ENCODE measurements at places on chromosomes 4 and X.
A peak's percentile ranks its signal among the peaks of the same experiment; 100 is the strongest.

DNA sequence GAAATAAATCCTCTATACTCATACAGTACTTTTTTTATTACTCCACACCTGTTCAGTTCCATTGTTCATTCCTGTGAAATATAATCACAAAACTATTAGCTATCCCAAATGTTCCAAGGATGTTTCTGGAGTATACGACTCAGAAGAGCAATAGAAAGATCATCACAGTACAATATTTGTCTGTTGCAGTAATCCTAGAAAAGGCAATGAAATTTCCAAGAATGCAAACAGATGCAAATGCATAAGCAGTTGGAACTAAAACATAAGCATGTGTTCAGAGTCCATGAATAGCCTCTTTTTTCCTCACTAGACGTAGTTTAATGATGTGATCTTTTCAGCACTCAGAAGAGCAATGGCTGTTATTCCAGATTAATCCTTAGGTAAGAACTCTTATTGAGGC, 55.2 kb downstream of the RTL3 start:
- no peak for DNase-seq

- DNase-seq, result no peak
Observed at GRCh38 chrX:34053931-34054330, 78.2 kb downstream of the FAM47A start.

DNA sequence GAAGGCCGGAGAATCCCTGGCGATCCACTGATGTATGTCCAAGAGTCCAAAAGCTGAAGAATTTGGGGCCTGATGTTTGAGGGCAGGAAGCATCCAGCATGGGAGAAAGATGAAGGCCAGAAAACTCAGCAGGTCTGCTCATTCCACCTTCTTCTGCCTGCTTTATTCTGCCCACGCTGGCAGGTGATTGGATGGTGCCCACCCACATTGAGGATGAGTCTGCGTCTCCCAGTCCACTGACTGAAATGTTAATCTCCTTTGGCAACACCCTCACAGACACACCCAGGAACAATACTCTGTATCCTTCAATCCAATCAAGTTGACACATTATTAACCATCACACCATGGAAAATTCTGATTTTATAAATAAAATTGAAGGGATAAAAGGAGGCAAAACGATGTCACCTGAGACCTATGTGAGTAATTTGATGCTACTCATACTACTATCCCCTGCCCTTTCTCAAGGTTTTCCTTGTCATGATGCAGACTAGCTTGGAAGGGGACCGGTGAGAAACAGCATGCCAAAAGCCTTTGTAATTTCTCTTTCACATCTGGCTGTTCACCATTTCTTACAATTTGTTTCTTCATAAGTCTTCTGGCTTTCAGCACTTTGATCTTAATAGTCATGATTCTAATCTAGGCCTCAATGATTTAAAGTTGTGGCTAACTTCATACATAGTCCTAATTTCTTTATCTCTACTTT, 9.7 kb upstream of the PYURF start:
- no peak for DNase-seq

DNA sequence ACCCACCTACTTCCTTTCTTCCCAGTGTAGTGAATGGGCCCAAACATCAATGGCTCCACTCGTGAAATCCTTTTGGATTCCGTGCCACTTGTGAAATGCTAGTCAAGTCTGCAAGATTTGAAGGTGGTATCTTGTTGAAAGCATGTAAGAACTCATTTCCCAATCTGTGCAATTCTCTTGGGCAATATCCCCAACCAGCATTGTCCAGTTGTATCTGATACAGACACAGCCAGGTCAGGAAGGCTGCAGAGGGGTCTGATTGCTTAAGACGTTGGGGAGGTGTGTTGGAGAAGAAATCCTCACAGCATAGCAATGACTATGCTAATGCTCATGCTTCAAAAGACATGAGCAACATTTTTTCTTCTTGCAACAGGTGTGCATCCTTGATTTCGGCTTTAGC, 164.8 kb downstream of the VEGFC start:
- DNase-seq, result no peak

GRCh38 chr4:176752191-176752749, 40.5 kb downstream of the VEGFC start:
- DNase-seq, result no peak

GRCh38 chrX:63613531-63614028, 171.4 kb downstream of the ARHGEF9 start:
- DNase-seq, result no peak

DNA sequence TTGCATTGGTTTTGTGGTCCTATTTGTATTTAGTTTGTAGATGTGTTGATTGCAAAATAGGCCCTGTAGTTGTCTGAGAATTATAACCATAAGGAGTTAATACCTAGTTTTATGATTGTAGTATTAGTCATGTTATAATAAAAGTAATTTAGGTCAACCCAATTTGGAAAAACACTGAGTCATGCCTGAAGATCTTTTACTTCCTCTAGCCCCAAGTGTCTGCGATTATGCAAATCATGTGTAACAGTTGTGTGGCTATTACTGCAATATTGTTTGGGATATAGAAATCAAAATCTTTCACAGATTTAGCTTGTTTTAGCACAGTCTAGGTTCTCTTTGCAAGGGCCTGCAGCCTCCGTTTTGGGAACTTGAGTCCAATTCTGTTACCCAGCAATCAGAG, 12.6 kb downstream of the SRD5A3 start:
- no peak for DNase-seq

DNA sequence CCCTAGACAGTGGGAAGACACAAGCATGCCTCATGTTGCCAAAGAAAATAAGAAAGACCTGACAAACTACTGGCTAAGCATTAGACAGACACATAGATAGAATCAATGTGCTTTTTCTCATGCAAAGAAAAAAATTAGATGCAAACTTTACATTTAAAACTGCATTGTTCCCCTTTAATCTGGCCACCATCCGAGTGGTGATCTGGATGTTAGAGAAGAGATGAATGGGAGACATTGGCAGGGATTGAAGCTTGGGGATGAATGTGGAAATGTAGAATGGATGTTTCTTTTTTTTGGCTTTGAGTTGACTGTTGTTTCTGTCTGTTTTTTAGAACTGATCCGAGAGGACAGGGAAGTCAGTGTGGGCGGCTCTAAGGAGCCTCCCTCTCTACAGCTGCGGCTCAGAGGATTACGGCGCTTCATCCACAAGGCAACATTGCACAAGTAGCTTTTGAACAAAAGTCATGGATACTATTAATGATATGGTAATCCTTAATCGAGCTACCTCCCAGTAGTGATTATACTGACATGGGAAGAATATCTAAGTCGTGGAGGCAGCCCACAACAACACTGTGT, 53.0 kb downstream of the HELT start:
- no peak for DNase-seq

DNA sequence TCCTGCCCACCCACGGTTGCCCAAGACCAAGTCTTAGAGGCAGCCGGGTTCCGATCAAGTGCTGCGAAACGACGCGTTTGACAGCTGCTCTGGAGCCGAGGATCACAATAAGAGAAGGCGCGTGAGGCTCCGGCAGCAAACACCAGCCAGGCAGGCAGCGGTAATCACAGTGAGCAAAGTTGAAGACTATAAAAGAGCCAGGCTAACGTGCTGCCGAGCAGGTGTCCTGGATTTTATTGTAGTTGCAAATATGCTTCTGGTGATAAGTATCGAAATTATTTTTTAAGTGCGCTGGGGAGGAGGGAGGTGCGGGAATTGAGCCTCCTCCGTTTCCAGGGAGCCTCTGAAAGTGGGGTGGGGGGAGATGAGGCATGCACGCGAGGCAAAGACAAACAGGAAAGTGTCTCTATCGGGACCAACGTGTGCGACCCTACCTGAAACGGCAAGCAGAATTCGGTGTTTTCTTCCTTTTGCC, 590 bp downstream of the GABRA2 start:
- peak; percentile 1 for DNase-seq

DNA sequence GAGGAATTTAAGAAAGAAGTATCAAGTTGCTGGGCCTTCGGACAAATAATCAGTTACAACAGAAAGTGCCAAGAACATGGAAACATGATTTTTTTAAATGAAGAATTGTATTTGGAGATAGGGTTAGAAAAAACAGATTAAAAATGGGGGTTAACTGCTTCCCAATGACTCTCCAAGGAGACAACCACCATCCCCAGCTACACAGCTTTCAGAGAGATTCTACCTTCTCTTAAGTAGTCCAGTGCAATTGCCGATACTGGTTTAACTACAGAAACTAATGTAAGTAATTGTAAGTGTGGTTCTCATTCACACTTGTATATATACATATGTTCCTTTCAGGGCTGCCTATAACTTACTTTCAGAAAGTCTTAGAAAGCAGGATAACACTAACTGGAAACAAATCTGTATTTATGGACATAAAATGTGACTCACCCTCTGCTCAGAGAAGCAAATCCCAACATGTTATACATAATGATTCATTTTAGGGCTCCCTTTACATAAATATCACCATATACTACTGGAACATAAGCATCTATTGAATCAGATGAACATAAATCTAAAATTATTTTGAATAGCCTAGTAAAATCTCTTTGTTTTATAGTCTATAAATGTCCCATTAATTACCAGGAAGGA, 248.9 kb upstream of the UGT8 start:
- no peak for DNase-seq

DNA sequence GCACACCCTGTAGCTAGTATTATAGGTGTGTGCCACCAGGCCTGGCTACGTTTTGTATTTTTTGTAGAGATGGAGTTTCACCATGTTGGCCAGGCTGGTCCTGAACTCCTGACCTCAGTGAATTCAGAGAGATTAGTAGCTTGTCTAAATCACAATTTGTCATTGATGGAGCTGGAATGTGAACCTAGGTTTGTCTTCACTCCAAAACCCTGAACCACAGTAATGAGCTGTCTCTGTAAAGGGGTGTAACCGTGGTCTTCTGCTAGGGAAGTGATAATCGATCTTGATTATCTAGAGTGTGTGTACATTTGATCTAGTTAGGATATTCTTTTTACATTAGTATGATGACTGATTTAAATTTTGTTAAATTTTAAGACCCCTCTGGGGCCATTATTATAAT, 8.3 kb downstream of the ARHGAP10 start:
- no peak for DNase-seq

GRCh38 chr4:166259081-166259480, 386.0 kb downstream of the TLL1 start:
- no peak for DNase-seq

GRCh38 chr4:121154103-121154515, 10.0 kb downstream of the TNIP3 start:
- DNase-seq, result no peak

GRCh38 chr4:160136021-160136420, 1033.1 kb downstream of the RAPGEF2 start:
- DNase-seq, result no peak

DNA sequence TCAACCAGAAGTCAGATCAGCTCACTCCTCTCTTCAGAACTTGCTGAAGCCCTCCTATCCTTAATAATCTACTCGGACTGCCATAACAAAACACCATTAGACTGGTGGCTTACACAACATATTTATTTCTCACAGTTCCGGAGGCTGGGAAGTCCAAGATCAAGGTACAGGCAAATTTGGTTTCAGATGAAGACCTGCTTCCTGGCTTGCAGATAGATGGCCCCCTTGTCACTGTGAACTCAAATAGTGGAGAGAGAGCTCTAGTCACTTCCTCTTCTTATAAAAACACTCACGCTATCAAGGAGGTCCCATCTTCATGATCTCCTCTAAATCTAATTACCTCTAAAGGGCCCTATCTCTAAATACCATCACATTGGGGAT, 125.1 kb downstream of the CAMK2D start:
- DNase-seq, result no peak

DNA sequence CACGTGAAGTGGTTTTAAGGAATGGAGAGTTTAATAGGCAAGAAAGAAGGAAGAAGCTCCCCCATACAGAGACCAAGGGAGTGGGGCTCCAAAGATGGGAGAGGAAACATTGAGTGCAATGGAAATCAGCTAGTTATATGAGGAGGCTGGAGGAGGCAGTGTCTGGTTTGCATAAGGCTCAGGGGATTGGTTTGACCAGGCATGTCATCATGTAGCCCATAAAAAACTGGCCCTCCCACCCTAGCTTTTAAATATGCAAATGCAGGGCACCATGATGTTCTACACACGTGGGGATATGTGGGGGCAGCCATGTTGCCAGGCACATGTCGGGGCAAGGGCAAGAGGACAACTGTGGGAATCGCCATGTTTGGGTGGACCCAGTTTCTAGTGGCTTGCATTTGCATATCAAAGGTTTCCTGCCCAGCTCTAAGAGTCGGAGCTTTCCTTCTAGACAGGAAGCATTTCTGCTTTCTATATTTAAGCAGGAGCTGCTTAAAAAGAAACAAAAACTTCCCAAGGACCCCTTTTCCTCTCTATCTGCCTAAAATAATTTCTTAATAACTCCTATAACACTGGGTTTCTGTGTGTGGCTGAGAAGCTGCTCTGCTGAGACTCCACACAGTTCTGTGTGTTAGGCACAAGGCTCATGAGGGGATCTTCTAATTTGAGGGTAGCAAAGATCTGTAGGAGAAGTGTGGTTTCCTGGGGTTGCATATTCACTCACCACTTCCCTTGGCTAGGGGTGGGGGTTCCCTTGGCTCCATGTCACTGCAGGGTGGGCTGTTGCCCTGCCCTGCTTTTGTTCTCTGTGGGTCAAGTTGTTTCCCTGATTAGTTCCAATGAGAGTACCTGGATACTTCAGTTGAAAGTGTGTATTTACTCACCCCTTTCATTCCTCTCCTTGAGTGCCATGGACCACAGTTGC, 113.5 kb downstream of the VSIG4 start:
- DNase-seq, result no peak

DNA sequence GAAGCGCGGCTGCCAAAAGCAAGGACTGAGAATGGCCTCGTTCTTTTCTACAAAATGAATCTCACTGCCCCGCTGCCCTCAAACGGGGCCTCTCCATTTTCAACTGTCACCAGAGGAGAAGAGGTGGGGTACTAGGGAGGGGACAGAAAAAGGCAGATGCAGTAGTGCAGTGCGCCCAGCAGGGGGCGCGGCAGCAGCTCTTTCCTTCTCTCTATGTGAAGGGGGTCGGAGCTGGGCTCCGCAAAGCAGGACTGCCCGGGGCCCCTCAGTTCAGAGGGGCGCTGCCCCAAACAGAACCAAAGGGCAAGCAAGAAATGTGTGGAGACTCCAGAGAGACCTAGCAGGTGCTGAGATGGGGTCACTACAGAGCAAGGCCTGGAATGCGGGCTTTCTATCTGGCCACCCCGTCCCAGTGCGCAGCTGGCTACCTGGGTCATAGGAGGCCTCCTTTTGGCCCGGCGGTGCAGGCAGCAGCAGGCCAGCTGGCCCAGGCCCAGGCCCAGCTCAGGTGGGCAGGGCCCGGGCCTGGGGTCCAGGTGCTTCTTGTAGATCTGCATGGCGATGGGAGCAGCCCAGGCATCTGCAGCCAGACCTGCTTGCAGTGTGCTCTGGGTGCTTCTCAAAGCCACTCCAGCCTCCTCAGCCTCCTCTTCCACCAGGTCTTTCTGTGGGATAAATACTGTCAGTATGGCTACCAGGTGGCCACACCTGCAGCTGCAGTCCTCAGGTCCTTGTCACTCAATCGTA, 5.9 kb downstream of the IRAK1 start:
- DNase-seq, result no peak

- DNase-seq, result no peak
Observed at GRCh38 chr4:16239086-16239485, 12.8 kb upstream of the TAPT1 start.

GRCh38 chr4:14309431-14309830, 681.9 kb upstream of the BOD1L1 start:
- no peak for DNase-seq

All from NCI-H146 (cell line).